BJ (cell line): ENCODE measurements at places on chromosomes 4 and X.
A peak's percentile ranks its signal among the peaks of the same experiment; 100 is the strongest.

- no peak for DNase-seq
These were observed 132.8 kb upstream of the MAGEB16 start for GRCh38 chrX:35665311-35665710.

DNA sequence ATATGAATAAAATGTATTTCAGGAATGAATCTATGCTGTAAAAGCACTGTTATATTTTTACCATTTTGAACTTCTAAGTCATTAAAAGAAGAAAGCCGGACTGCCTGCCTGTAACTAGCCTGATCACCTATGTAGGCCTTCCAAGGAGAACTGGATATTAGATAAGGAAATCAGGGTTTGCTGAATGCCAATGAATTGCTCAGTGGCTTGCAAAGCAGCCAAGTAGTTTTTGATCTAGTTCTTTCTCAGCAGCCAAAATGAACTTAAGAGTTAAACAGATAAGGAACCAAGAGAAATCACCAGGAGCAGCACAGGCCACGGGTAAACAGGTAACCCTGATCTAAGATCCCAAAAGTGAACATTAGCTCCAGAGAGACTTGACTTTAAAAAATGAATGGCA is 3.3 kb downstream of the ANXA5 start:
- no peak for DNase-seq

DNA sequence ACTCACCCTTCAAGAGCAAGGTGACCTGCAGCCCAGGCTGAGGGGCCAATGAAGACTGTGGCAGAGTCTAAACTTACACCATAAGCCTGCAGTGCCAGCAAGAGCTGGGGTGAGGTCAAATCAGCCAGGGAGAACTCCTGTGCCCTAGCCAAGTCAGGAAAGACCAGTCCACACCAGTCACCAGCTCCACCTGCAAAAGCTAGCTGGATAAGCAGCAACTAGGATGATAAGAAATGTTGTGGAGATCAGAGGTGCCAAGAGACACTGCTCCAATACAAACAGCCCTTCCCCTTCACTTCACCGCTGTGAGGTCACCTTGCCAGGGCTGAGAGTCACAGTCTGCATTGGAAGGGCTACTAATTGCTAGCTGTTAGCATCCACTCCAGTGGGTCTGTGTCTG is 31.3 kb downstream of the NIPAL1 start:
- no peak for DNase-seq

DNA sequence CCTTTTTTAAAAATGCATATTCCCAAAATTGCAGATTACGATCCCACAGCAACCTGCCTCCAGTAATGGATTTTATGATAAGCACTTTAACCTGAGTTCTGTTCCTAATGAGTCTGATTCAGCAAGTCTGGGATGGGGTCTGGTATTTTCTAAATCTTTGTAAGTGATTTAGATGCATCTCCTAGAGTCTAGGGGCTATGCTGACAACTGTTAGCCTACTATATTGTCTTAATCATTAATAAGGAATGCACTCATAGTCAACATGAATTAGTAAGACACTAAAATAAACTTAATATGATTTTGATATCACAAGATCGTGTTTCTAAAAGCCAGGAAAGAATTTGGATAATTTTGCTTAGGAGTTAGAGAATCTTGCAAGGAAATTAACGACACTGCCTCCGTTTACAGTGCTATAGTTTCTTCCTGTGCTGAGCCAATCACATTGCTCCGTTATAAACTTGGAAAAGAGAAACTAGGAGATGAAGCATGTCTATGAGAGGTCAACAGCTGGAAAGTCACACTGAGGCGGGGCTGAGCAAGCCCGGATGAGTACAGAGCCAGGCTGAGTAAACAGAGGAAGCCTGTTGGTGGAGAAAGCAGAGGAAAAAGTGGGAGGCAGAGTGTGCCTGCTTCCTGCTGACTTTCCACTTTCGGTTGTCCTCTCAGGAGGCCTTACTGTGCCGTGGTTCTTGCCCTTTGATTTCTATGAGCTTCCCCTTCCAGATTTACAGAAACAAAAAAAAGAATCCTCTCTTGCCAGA is 5.4 kb downstream of the SCARB2 start:
- DNase-seq = peak; percentile 71
